ENCODE measurements at places on chromosomes 4 and X. TPM values are rescaled to one million over a fixed set of nuclear protein-coding genes. Genes with fewer than 3 reads are reported as not detected.

DNA sequence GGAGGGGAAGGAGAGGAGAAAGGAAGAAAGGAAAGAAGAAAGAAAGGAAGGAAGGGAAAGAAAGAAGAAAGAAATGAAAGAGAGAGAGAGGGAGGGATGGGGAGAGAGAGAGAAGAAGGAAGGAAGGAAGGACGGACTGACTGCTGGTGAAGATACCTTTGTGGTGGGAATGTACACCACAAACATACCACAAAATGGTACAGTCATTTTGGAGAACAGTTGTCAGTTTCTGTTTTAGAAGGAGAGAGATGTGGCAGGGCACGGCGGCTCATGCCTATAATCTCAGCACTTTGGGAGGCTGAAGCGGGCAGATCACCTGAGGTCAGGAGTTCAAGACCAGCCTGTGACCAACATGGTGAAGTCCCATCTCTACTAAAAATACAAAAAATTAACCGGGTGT lies 40.0 kb upstream of the SHISA3 start:
- DNase-seq = no peak

Gene RAB33A
- total RNA-seq = 0.18 TPM

GRCh38 chr4:182862141-182862875 lies 54.9 kb downstream of the DCTD start:
- no peak for DNase-seq

- DNase-seq = no peak
Observed at GRCh38 chr4:110248831-110249253, 50.4 kb upstream of the ELOVL6 start.

Measured in SK-MEL-5 (cell line).